ENCODE measurements at places on chromosomes 6 and 20. TPM values are rescaled to one million over a fixed set of nuclear protein-coding genes. Genes with fewer than 3 reads are reported as not detected.

The MACROD2 gene
- total RNA-seq, result 0.51 TPM

The DST gene
- 61.7 TPM for total RNA-seq

The ANGPT4 gene
- total RNA-seq, result not detected

The NKX2-4 gene
- total RNA-seq, result not detected

The LHFPL5 gene
- not detected for total RNA-seq

The MPC1 gene
- 214 TPM for total RNA-seq

The ZC2HC1B gene
- total RNA-seq, result not detected

All from HepG2 (cell line).